ENCODE measurements at places on chromosomes 3 and 15. TPM values are rescaled to one million over a fixed set of nuclear protein-coding genes. Genes with fewer than 3 reads are reported as not detected.

Gene C3orf49
- total RNA-seq: not detected

Gene NANOGP8
- not detected for total RNA-seq

Gene ATG3
- 77.9 TPM for total RNA-seq

Gene CCK
- not detected for total RNA-seq

Gene TTC21A
- 1.8 TPM for total RNA-seq

Gene CPA3
- total RNA-seq: 3.1 TPM

Gene TMEM108
- 0.38 TPM for total RNA-seq

Gene ZWILCH
- 26.0 TPM for total RNA-seq

Gene FANCD2OS
- not detected for total RNA-seq

Gene CELF6
- total RNA-seq: not detected

Gene CRABP1
- not detected for total RNA-seq

Gene GUCA1C
- not detected for total RNA-seq

Gene ZBBX
- 0.09 TPM for total RNA-seq

Gene ST8SIA2
- total RNA-seq: not detected

Gene LYZL4
- 0.18 TPM for total RNA-seq

Gene TEX55
- not detected for total RNA-seq

Gene ZNF662
- 0.36 TPM for total RNA-seq

Gene RUVBL1
- 94.6 TPM for total RNA-seq

Gene DUOX1
- total RNA-seq: not detected

Gene GPR171
- total RNA-seq: not detected

Gene SIDT1
- not detected for total RNA-seq

Gene RHOV
- under 0.01 TPM for total RNA-seq

Gene UPK1B
- total RNA-seq: not detected

Gene GPD1L
- 18.4 TPM for total RNA-seq

Gene DENND4A
- 17.9 TPM for total RNA-seq

Gene BUB1B
- total RNA-seq: 10.1 TPM

Gene TEX9
- total RNA-seq: 1.6 TPM

Gene PPP1R14D
- not detected for total RNA-seq

Gene PDIA5
- 29.1 TPM for total RNA-seq

Gene FEZF2
- total RNA-seq: not detected

Gene CCR8
- total RNA-seq: not detected

Gene DNAJC19
- 29.2 TPM for total RNA-seq

Gene GABRB3
- total RNA-seq: not detected

Gene SNX4
- 37.4 TPM for total RNA-seq

Gene PLA2G4D
- total RNA-seq: not detected

Gene TMEM266
- not detected for total RNA-seq

Gene FGF7
- 0.18 TPM for total RNA-seq

Gene ARHGAP31
- 23.5 TPM for total RNA-seq

Gene DUOXA1
- total RNA-seq: not detected
